ENCODE measurements at places on chromosomes 11 and 22.

- DNase-seq, result no peak
Measured at GRCh38 chr11:34916843-34917770, 689 bp downstream of the PDHX start.

GRCh38 chr22:38873469-38874411, 1.7 kb upstream of the CBX6 start:
- peak; percentile 28 for DNase-seq

DNA sequence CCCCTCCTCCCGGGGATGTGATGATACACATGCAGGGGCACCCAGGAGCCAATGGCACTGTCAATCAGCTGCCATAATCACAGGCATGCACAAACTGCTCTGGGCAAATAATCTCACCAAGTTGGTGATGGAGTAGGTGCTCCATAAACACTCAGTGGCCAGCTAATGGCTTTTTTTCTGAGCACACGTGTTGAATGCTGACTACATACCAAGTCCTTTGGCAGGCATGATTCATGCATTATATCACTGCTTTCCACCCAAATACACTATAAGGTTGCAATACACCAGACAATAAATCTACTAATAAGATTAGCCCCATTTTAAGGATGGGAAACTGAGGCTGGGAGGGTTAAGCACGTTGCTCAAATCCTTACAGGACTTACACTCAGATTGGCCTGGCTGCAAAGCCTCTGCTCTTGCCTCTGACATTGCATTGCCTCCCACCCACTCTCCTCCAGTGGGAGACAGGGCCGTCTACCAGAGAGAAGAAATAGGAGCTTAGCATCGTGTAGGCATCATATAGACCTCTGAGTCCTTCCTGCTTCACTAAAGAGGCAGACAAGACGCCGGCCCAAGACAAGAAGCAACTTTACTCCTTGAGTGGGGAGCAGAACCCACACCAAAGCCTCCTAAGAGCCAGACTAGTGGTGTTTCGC, 32.7 kb upstream of the ACCSL start:
- DNase-seq, result no peak

DNA sequence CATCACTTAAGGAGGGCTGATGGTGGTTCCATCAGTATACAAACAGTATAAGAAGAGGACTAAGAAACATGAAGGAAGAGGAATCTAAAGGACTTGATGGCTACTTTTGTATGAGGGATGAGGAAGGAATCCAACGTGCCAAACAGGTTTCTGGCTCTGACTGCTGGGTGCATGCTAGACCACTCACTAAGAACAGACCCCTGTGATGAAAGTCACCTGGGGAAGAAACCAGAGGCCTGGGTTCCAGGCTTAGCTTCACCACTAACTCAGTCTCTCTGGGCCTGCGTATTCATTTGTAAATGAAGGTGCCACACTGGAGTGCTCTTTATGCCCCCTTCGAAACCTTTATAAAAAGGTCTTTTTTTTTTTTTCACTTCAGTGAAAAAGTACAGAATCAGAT, 55.1 kb downstream of the AAMDC start:
- no peak for DNase-seq

GRCh38 chr11:92212530-92212929, 12.1 kb upstream of the FAT3 start:
- DNase-seq, result no peak

DNA sequence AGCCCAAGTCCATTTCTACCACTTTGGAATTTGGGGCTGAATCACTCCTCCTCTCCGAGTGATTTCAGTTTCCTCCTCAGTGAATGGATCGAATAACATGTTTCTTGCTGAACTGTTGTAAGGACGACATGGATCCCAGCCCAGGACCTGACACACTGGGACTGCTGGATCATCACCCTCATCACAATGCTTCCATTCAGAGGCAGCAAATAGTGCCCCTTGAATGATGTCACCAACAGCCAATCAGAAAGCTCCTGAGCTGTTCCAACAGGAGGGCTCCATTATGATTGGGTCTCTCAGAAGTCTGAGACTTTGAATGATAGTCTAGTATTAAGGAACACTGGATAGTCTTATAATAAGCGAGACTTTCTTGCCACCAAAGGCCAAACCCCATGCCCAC, 158.9 kb downstream of the MYO18B start:
- DNase-seq, result no peak

- DNase-seq, result no peak
Measured at GRCh38 chr11:120500414-120501071, 11.0 kb upstream of the GRIK4 start.

DNA sequence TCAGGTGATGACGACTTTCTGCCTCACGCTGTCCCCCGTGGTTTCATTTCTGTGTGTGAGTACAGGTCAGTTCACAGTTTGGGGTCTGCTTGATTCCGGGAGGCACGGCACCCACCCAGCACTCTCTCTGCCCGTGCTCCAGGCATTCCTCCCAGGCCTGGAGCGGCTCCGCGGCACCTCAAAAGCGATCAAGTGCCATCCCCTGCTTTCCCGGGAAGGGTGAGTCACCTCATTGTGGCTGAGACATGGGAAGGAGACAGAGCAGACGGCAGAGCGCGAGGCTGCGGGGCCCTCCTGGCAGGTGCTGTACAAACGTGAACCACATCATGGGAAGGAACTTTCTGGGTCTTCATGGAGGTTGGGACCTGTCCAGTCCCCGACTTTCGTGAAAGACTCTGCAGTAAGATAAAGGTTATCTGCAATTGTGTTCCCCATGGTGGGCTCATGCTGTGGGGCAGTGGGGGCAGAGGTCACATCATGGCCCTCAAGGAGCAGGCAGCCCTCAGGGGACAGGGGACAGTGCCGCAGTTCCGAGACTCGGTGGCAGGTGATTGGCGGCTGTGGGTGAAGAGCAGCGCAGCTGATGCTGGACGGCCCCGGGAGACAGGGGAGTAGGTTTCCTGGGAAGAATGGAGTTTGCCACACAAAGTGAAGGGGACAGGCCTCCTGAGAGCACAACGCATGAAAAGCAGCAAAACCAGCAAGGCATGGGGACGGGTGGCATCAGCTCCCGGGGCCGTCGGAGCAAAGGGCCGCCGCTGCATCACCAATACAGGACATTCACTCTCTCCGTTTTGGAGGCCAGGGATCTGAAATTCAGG, 65.3 kb downstream of the CELSR1 start:
- no peak for DNase-seq

- peak; percentile 26 for DNase-seq
Measured at GRCh38 chr11:68038718-68039525, at the start of gene TCIRG1. TCIRG1 (plus strand) TSS chr11:68039025; CDS start chr11:68041272, 2,247 bp downstream.

GRCh38 chr11:79262221-79262620, 178.6 kb downstream of the TENM4 start:
- no peak for DNase-seq

DNA sequence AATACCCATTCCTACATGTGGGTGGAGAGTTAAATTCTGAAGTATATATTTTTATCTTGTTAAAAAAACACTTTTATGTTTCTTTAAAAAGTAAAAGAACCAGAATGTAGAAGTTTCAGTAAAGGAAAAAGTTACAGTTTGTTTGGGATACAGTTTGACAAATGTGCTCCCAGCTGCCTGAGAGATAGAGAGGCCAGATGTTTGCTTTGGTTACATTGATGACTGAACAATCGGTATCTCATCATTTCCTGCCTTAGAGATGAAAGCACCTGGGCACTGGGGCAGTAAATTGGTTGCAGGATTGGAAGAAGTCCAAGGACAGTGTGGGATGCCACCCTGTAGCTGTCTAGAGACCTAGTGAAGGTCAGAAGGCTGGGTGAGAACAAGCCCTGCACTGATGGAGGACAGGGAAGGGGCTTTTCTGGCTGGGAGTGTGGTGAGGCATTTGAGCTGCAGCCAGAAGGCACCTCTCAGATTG, 16.6 kb downstream of the MED15 start:
- peak; percentile 34 for DNase-seq

DNA sequence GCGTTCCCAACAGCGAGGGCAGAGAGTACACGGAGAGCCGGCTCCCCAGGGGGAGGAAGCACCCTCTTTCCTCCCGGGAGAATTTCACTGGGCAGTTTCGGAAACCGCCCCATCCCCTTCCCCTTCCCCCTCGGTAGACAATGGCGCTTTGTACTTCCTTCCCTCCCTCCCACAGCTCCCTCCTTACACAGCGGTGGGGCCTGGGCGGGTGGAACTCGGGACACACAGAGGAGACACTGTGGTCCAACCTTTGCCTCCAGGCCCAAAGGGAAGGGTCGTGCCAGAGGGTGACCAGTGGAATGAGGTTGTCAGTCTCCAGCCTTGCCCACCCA, 4.3 kb downstream of the SMTN start:
- no peak for DNase-seq

DNA sequence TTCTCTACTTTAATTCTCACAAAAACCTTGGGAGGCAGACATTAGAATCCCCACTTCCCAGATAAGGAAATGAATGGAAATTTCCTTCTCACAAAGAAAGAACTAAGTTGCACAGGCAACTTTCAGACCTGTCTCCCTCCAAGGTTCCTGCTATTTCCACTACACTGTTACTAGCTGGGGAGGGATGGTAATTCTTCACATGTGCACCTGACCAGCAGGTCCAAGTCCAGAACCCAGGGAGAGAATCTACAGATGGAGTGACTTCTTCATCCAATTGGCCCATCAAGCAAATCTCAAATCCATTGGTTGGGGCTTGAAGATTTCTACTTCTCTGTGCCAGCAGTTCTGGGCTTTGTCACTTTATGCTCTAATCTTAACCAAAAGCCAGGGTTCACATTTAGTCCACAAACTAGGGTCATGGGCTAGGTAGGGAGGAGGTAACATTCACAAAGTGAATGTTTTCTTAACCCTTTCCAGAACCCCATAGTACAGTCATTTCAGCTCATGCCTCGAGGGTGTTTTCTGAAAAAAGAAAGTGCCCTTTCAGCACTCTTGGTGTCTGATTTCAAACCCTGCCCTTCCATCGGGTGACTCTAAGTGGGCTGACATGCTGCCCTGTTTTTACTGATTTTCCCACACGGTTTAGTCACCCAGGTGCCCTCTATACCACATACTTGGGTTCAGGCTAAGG, 2.7 kb downstream of the POU2AF1 start:
- DNase-seq, result no peak

DNA sequence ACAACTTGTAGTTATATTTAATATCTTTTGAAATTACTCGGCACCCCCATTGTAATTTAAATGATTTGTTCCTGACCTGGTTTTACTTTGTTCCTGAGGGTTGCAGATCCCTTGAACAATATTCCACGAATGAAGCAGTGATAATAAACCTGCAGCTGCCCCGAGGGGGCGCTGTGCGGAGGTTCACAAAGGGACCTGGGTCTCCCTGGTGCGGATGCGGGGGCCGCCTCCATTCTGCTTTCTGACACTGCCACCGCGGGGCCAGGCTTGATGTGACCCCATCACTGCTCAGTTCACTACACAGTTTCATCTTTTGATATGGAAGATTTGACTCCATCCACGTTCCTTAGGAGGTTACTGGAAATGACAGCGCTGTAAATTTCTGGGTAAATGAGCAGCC, 62.9 kb upstream of the PRODH start:
- no peak for DNase-seq

DNA sequence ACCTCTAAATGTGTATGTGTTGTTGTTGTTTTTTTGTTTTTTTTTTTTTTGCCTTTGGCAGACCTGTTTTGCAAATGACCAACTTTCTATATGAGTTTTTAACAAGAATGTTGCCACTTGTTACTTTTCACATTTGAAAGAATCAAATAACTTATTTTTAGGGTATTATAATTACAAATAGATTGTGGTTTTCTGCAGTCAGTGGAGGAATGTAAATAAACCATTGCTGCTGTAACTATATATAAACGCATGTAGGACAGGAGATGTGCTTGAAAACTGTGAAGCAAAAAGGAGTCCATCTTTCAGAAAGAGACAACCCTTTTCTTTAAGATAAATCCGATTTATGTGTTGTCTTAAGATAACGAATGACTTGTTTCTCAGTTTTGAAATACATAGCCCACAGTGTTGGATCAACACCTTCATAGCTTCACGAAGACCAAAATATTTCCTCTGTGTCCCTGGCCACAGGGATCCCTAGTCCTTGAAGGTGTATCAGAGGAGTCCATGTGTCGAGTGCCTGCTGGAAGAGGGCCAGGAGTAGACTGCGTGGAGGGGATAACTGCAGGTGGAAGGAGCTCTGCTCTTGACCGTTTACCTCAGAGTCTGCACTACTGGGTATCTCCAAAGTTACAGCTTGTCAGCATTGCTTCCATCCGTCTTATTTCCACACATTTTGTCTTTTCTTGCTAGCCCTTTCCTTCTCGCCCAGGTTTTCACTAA, 24.7 kb downstream of the TNRC6B start:
- DNase-seq, result no peak

- no peak for DNase-seq
Measured at GRCh38 chr11:113162592-113162962, 151.8 kb upstream of the TTC12 start.

GRCh38 chr11:108733479-108734116, 68.7 kb downstream of the DDX10 start:
- peak; percentile 0 for DNase-seq

- DNase-seq, result peak; percentile 53
Measured at GRCh38 chr11:45899448-45900174, 7.5 kb downstream of the FREY1 start.

- no peak for DNase-seq
Measured at GRCh38 chr11:26227301-26227746, 104.6 kb upstream of the ANO3 start.

- DNase-seq, result no peak
Measured at GRCh38 chr22:17314487-17314886, 54.8 kb upstream of the CECR2 start.

DNA sequence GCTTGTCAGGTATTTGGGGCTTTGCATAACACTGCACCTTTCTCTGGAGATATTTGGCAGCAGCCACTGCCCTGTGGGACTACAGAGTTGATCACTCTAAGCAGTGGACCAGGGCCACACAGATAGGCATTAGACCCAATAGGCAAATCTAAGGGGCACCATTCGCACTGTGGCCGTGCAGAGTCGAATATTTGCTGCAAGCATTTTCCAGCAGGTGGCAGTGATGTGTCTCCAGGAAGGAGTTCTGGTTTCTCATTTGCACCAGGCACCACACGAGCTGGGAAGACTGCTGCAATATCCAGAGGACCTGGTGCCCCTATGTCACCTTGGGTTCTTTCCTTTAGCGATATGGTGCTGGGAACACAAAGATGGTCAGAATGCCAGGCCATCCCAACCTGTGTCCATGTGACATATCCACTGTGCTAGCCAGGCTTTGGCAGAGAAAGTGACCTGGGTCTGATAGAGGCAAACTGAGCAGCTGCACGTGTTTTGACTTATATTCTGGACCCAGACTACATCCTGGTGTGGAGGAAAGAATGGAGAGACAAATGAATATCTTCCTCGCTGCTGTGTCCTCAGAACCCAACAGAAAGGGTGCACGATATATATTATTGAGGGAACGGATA, 318.7 kb downstream of the BUD13 start:
- DNase-seq, result no peak

GRCh38 chr11:11456866-11457265, 103.8 kb upstream of the CSNK2A3 start:
- no peak for DNase-seq

DNA sequence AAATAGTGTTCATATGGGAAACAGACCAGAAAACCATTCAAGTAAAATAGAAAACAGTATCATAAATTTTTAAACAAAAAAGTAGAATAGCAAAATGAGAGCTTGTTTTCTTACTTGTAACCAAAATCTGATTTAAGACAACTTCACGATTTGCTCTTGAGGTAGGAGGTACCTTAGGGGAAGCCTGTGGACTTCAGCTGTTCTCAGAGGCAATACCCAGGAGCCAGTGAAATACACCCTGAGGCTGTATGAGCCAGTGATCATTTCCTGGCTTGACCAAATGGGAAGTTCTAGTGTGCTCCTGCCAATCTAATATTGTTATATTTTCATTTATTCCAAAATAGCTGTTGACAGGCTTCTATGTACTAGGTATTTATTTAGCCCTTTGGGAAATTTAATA, 104.8 kb downstream of the ARHGAP42 start:
- DNase-seq, result no peak

GRCh38 chr11:75635066-75635862, 33.6 kb downstream of the MAP6 start:
- DNase-seq, result no peak
